ENCODE measurements at places on chromosomes 1 and 21. TPM values are rescaled to one million over a fixed set of nuclear protein-coding genes. Genes with fewer than 3 reads are reported as not detected.

DNA sequence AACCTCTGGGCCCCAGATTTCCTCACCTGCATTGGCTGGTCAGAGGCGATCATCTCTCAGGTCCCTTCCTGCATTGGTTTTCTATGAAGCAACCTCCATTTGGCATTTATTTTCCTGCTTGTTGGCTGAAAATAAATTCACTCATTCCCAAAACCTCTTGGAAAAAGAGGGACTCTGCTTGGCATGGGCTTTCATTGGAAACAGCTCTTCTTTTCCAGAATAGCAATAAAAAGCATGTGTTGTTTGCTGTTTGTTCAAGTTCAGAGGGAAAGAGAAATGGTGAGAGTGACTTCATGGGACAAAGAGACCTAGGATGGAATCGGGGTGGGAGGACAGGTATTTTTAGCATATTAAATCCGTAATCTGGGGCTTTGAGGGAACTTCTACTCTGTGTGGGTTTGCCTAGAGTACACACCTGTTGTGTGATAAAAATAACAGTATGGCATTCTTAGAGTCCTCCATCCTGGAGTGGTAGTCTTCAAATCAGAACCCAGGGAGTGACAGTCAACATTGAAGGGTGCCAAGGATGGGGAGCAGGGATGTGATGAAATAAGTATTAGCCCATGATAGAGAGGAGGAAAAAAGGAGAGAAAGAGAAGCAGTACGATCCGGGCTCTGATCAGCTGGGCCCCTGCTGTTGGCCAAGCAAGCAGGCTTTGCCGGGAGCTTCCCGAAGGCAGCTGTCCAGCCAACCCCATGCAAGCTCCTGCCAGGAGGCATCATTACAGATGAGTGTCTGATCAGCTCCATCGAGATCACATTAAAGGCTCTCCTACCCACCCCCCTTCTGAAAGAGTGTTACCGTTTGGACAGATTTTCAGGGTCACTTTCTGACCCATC is 131.9 kb upstream of the NFIA start:
- DNase-seq, result no peak

- DNase-seq, result no peak
Observed at GRCh38 chr1:104132382-104132973, 382.8 kb downstream of the AMY1C start.

DNA sequence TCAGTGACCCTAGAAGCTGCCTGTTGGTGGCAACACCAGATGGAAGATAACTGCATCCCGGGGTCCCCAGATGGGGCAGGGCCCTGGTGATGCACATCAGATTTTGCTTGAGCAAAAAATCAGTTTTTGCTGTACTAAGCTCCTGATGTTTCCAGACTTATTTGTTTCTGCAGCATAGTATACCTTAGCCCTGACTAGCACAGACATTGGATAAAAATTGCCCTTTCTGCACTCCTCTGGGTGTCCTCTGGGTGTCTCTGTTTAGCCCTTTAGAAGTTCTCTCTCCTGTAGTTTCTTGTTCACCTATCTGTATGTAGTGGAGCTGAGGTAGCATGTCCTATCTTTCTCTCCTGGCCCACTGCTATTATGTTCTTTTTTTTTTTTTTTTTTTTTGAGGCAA is 30.3 kb upstream of the PLA2G2C start:
- DNase-seq, result no peak

GRCh38 chr21:14548779-14549178 is 2.7 kb upstream of the SAMSN1 start:
- DNase-seq, result no peak

- no peak for DNase-seq
Observed at GRCh38 chr1:1141244-1141910, 25.5 kb upstream of the C1orf159 start.

- no peak for DNase-seq
Observed at GRCh38 chr1:178533121-178533946, 20.4 kb downstream of the TEX35 start.

DNA sequence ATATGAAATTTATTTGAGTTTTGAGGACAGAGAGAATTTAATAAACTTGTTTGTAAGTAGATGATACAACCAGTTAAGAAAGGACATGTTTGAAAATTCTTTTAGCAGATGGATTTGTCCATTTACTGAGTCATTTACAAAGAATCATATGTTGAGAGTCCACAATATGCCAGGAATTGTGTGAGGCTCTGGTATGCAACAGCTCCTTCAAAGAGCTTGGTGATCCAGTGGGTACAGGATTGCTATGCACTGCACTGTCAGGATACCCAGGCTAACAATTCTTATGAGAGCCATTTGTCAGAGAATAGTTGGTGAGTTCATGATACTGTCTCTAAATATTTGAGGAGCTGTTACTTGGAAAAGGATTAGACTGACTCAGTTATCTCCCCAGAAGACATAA is 11.0 kb downstream of the DNM3 start:
- DNase-seq, result no peak

GRCh38 chr1:237353918-237354317 is 311.9 kb downstream of the RYR2 start:
- DNase-seq, result no peak

GRCh38 chr1:206713070-206713469 is 28.4 kb downstream of the MAPKAPK2 start:
- no peak for DNase-seq

DNA sequence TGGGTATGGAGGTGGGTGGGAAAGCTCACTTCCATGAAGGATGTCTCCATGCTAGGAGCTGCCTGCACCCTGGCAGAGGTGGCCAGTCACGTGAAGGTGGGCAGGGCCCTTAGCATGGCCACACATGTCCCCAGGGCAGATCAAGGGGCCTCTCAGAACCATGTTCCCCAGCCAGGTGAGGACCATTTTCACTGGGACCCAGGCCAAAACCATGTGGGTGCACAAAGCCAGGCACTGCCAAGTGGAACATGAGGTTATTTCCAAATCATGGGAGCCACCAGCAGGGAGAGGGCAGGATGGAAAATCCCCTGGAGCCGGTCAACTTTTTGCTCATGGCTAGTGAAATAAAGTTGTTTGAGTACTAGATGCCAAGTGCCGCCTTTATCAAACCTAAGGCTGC is 9.7 kb downstream of the ZNF692 start:
- no peak for DNase-seq

GRCh38 chr1:42423681-42424080 is 32.1 kb downstream of the ZMYND12 start:
- no peak for DNase-seq

DNA sequence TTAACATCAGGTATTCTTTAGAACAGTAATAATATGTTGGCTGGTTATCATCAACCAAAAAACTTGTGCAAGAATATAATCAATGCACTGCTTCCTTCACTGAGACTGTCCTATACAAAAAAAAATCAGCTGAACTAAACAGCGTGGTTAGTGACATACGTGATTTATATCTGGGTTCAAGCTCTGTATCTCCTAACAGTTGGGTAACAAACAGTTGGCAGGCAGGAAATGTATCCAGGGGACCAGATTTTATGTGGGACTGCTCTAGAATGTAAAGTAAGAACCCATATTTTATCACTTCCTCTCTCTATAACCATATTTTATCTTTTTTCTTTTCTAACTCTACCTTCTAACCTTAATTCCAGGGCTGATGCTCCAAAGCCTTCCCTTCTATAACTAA is 8.0 kb downstream of the ACBD6 start:
- no peak for DNase-seq

- DNase-seq, result peak; percentile 97
Observed at GRCh38 chr1:16215882-16216753, 3.7 kb upstream of the ARHGEF19 start.

GRCh38 chr1:245599371-245600174 is 444.8 kb downstream of the KIF26B start:
- DNase-seq, result no peak

DNA sequence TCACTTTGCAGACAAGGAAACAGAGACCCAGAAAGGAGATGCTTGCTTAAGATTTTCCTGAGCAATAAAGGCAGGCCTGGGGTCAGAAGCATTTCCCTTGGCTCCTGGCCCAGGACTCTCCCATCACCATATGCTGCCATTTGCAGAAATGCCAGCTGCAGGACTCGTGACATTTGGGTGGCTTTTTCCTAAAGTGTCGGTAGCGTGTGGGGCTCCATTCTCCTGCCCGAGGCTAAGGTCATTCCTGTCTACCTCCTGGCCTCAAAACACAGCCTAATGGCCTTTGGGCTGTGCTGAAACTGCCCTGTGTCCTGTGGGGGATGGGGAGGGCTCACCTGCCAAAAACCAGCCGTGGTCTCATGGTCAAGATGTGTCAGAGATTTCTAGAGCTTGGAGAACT is 216.1 kb upstream of the EDN2 start:
- no peak for DNase-seq

DNA sequence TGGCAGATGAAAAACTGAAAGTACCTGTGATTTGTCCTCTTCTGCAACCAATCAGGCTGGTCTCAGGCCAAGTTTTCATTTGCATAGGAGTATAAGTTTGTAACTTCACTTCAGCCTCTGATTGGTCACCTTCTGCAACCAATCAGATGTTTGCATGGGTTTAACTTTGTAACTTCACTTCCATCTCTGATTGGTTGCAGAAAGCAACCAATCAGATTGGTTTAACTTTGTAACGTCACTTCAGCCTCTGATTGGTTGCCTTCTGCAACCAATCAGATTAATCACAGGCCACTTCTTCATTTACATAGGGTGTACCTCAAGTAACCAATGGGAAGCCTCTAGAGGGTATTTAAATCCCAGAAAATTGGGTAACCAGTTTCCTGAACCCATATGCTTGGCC is 18.9 kb upstream of the TUT4 start:
- DNase-seq, result no peak

- DNase-seq, result no peak
Observed at GRCh38 chr1:23597635-23598388, 38.5 kb upstream of the ID3 start.

DNA sequence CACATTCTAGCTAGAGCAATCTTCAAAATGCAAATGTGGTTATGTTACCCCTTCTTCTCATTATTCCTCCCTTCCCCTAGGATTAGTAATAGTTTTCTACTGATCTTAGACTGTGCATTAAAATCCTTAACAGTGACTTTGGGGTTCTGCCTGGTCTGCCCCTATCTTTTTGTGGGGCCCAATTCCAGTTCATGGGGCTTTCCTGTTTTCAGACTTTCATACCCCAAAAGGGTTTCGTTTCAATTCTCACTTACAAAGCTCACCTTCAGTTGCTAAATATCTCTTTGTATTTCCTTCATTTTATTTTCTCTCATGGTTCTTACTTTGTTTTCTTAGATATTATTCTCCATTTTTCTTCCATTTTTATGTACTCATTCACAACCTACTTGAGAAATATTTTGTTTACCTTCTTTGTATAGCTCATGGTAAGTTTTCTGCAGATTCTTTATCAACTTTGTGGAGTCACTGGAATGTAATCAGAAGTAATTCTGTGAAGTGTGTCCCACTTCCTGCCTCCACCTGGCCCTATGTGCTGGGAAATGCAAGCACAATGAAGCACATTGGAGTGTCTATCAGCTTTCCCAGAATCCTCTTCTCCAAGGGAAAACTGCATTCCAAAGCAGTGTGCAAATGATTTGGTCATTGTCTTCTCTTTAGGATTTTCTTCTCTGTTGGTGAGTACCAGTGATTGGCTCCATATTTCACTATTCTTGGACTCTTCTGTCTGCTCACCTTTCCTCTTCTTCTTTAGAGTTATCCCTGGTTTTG is 350.2 kb downstream of the ZNF326 start:
- DNase-seq, result no peak

DNA sequence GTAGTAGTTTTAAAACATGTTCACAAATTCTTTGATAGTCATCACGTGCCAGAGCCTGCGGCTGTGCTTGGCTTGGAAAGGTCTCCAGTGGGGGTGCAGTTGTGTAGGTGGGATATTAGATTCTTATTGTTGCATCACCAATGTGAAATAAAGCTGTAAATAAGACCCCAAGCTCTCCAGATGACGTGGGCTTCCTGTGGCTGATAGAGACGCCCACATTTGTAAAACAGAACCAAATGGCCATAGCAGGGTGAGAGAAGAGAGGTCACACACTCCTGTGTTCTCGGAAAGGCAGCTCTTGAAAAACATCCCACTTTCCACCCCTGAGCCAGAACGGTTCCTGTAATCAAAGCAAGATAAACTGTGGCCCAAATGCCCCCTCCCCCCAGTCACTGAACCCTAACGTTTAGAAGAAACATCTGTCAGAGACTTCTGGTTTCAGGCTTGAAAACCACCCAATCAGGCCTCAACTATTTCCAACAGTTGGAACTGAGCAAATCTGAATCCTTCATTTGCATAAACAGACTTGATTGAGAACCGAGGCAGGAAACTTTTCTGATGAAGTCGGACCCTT is 6.6 kb upstream of the NTPCR start:
- no peak for DNase-seq

Gene GUCA2A
- polyA plus RNA-seq, result not detected

Gene MCOLN2
- 0.56 TPM for polyA plus RNA-seq

Gene ITLN2
- polyA plus RNA-seq, result 0.88 TPM

Gene LAMC2
- polyA plus RNA-seq, result 4.0 TPM

Gene CFAP107
- polyA plus RNA-seq, result not detected

Gene PTGFR
- polyA plus RNA-seq, result 2.4 TPM

Gene URB2
- polyA plus RNA-seq, result 1.4 TPM

Gene SPRR1B
- polyA plus RNA-seq, result not detected

Gene FCRL4
- polyA plus RNA-seq, result not detected

Gene SPRR2F
- polyA plus RNA-seq, result not detected

Gene HSD3B2
- polyA plus RNA-seq, result 0.60 TPM
